ENCODE measurements at places on chromosomes 1 and 21.

GRCh38 chr1:152643945-152644344 is 19.2 kb upstream of the LCE2D start:
- DNase-seq = no peak

- no peak for DNase-seq
Measured at GRCh38 chr1:209434631-209435217, 148.8 kb upstream of the CAMK1G start.

DNA sequence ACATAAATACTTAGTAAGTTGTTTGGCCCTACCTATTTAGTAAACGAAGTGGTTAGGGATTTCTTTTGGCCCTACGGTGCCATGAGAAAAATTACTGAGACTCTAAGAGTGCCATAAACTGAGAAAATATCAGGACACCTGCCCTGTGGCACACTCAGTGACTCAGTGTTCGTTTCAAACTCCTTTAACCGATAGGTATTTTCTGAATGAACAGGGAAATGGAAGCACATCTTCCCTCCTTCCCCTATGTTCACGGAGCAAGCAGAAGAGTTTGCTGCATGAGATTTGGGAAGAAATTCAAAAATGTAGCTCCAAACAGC is 134.2 kb downstream of the KAZN start:
- DNase-seq = no peak

GRCh38 chr1:204301171-204301957 is 58.4 kb downstream of the PLEKHA6 start:
- no peak for DNase-seq

GRCh38 chr1:233625087-233625486 is 11.2 kb downstream of the KCNK1 start:
- DNase-seq = no peak

- DNase-seq = no peak
Measured at GRCh38 chr1:10900251-10900651, 103.8 kb upstream of the CASZ1 start.

GRCh38 chr1:111223126-111223685 is 4.3 kb upstream of the CHI3L2 start:
- DNase-seq = no peak

DNA sequence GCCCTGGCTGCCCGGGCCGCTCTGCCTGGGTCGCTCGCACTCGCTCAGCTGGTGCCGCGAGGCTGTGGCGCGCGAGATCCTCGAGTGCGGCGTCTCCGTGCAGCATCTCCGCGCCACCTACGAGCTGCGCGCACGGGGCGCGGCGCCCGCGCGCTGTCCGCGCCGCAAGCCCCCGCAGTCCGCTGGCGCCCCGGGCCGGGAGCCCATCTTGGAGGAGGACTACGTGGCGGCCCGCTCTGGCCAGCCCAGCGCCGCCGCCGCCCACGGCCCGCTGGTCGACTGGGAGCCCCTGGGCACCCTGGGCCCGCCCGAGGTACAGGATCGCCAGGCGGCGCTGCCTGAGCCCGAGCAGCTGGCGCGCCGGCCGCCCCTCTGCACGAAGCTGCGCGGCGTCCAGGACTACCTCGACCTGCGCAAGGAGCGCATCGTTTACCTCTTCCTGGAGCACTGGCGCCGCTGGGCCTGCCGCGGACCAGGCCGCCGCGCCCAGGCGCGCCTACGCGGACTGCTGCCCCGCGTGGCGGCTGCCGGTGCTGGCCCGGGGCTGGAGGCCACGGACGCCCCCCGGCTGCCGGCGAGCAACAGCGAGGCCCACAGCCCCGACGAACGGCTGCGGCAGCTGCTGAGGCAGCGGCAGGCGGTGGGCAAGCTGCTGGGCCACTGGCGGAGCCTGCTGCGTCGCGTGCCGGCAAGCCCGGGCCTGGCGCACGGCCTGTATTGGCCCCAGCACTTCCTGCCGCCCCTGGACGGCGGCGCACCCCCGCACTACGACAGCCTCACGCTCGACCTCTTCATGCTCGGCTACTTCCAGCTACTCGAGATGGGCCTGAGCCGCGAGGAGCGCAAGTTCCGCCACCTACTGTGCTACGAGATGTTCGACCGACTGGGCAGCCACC is 10.9 kb downstream of the TNFRSF25 start:
- DNase-seq = no peak

GRCh38 chr1:160581961-160582360 is 2.7 kb upstream of the CD84 start:
- no peak for DNase-seq

DNA sequence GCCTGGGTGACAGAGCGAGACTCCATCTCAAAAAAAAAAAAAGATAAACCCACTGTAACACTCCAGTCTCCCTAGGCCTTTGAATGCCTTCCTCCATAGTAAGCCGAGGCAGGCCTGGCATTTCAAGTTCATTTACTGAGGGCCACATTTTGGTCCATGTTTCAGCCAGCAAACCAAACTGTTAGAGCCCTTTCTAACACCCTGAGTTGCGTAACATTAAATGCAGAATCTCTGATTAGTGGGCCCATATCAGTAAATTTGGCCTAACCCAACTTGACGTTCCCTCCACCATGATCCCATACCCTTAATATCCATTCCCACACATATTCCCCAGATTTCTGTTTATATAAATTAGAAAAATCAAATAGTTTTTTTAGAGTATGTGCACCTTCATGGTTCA is 12.4 kb downstream of the MPZL1 start:
- no peak for DNase-seq

GRCh38 chr1:47993416-47993740 is 3.8 kb downstream of the TRABD2B start:
- DNase-seq = no peak

- no peak for DNase-seq
Measured at GRCh38 chr1:97351846-97352245, 569.0 kb downstream of the DPYD start.

GRCh38 chr1:59314776-59315528 is 18.1 kb downstream of the FGGY start:
- no peak for DNase-seq

- peak; percentile 30 for DNase-seq
Measured at GRCh38 chr21:37686991-37687810, 229.1 kb downstream of the KCNJ6 start.

GRCh38 chr1:198361237-198361767 is 179.2 kb downstream of the ATP6V1G3 start:
- DNase-seq = no peak

DNA sequence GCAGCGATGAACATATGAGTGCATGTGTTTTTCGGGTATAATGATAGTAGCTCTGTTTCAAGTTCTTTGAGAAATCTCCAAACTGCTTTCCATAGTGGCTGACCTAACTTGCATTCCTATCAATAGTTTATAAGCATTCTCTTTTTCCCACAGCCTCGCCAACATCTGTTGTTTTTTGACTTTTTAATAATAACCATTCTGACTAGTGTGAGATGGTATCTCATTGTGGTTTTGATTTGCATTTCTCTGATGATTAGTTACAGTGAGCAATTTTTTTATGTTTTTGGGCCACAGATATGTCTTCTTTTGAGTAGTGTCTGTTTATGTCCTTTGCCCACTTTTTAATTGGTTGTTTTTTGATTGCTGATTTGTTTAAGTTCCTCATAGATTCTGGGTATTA is 10.6 kb upstream of the RUNX1 start:
- no peak for DNase-seq

- DNase-seq = no peak
Measured at GRCh38 chr1:185565302-185565701, 168.9 kb upstream of the HMCN1 start.

DNA sequence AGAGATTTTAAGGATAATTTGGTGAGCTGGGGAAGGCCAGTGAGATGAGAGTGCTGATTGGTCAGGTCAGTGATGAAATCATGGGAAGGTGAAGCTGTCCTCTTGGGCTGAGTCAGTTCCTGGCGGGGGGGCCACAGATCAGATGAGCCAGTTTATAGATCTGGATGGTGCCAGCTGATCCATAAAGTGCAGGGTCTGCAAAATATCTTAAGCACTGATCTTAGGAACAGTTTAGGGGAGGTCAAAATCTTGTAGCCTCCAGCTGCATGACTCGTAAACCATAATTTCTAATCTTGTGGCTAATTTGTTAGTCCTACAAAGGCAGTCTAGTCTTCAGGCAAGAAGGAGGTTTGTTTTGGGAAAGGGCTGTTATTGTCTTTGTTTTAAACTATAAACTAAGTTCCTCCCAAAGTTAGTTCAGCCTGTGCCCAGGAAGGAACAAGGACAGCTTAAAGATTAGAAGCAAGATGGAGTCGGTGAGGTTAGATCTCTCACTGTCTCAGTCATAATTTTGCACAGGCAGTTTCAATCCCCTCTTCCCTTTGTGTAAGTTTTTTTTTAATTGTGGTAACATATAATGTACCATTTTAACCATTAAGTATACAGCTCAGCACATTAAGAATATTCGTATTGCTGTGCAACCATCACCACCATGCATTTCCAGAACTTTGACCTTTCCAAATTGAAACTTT is 39.4 kb downstream of the PTAFR start:
- no peak for DNase-seq

- no peak for DNase-seq
Measured at GRCh38 chr1:160640359-160641123, 6.3 kb downstream of the SLAMF1 start.

DNA sequence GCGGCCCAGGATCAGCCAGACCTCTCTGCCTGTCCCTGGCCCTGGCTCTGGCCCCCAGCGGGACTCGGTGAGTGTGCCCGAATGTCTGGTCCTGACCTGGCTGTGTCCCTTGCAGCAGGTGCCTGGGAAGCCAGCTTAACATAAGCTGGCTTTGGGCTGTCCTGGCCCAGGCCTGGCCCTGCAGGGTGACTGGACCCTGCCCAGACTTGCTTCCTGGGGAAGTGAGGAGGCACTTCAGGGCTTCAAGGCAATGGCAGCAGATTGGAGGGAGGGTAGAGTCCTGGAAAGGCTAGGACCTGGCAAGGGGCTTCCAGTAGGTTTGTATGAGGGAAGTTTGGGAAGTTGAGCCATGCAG is 16.4 kb downstream of the RPS6KA1 start:
- no peak for DNase-seq

DNA sequence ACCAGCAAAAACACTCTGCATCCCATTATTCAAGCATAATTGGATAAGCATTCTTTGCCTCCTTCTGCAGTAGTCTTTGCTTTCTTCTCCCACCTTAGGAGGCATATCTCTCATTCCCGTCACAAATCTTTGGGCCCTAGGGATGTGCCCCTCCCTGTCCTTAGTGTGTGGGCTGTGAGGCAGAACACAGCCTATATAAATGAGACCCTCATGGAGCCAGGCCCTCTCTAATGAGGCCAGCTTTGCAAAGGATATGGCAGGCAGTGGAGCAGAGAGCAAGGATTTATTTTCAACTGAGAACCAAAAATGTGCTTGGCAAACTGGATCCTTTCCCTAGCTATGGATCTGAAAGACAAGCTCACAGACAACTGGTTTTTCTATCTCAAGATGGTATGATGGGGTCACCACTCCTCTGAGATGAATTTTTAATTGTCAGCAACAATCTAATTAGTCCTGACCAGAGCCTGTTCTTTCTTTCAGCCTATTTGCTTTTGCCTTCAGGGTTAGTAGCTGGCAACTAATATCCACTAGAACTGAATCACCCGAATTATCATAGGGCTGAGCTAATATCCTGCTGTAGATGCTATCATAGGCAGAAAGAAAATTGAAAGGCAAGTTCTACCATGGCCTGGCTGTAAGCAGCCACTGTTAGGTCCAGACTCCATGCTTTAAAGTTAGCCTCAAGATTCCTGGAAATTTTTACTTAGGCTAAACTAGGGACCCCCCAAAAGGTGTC is 134.2 kb downstream of the SYT2 start:
- no peak for DNase-seq

DNA sequence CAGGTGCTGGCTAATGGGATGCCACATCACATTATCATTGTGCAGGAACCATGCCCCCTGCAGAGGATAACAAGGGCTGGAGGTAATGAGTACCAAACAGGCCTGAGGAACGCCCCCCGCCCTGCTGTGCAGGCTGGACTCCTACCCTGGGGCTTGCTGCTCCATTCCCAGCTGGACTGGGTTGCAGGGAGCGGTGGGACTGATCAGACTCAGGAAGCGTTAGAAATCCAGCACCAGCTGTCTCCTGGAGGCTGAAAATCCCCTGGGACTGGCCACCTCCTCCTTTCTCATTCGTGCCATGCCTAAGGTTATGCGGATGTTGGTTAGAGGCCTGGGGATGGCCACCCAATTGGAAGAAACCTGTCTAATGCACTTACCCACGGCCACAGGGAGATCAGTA is 36.9 kb upstream of the POU3F1 start:
- no peak for DNase-seq

DNA sequence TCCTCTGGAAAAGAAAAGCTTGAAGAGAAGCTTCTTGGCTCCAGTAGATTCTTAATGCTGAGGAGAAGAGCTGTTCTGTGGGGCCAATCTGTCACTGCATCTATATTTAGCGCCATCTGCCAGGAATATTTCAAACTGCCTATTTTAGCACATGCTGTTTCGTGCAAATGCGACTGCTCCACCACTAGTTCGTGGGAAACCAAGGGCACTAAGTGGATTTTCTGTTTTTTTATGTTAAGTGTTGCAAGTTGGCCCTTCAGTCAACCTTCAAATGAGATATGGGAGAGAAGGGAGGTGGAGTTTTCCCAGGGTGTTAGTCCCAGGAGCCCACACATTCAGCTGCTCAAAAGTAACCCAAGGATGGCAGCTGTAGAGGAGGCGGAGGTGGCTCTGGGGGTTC is 91.9 kb downstream of the TSEN15 start:
- no peak for DNase-seq

DNA sequence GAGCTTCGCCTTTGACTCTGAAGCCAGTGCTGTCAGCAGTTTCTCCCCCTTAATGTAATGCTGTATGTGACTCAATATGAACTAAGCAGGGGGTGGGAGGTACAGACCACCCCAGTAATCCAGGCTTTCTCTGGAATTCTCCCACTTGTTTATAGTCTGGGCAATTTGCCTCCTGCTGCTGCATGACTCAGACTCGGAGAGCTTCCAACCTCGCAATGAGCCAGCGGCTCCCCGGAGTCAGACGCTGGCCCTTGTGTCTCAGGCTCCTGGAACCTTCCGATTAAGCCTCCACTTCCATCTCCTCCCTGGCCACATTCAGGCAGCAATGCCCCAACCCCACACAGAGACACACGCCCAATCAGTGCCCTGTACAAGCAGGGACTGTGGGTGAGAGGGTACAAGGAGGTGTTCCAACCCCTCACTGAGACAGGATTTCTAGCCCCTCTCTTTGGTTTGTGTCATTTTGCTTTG is 471.7 kb upstream of the VAMP3 start:
- DNase-seq = peak; percentile 72

- no peak for DNase-seq
Measured at GRCh38 chr1:159510229-159510541, 25.6 kb downstream of the OR10J5 start.

- peak; percentile 45 for DNase-seq
Measured at GRCh38 chr1:112808861-112809684, 93.9 kb upstream of the PPM1J start.

- DNase-seq = no peak
Measured at GRCh38 chr21:32370998-32371766, 21.6 kb downstream of the URB1 start.

DNA sequence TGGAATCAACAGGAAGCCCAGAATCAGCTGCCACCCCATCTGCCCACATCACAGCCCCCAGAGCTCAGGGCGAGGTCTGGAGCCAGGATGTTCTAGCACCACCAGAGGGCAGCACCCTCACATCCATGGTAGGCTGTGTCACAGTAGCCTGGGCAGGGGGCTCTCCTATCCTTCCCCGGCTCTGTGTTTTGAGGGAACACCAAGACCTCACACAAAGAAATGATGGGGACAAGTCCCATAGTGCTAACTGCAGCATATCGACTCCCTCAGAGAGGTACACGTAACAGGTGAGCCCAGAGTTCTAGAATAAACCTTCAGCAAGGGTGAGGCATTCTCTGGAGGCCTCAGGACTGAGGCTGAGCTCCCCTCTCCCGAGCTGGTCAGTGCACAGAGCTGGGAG is 2.3 kb upstream of the KCNC4 start:
- DNase-seq = peak; percentile 65

GRCh38 chr1:83815330-83815729 is 183.6 kb downstream of the TTLL7 start:
- no peak for DNase-seq
